ENCODE measurements at places on chromosomes 3 and 15. TPM values are rescaled to one million over a fixed set of nuclear protein-coding genes. Genes with fewer than 3 reads are reported as not detected.

DNA sequence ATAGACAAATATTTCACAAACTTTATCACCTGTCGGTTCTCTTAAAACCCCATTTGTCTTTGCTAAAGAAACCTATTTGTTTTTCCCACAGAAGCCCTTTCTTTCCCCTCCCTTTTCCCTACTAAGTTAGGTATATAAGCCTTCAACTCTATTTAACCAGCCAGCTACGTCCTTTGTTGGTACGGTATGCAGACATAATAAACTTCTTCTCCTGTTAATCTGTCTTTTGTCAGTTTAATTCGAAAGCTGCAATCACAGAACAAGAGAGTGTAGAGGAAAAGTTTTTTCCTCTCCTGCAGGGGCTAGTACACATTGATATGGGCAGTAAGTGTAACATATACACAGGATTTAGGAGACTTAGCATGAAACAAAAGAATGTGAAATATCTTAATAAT lies 21.9 kb upstream of the C15orf39 start:
- no peak for DNase-seq

DNA sequence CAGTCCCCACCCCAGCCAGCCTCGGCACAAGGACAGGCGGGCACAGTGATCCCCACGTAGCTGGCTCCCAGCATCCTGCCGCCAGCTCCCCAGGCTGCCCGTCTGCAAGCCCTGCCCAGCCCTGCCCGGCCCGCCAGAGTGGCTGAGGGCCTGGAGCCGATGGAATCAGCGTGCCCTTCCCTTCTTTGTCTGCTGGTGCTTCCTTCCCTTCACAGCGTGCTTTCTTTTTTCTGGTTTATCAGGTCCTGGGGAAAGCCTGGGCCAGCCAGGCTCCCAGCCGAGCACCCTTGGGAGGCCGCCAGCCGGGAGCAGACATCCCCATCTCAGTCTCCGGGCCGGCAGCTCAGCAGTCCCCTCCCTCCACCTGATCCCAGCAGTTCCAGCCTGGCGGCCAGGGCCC lies 54.7 kb upstream of the SMAD6 start:
- DNase-seq = no peak

DNA sequence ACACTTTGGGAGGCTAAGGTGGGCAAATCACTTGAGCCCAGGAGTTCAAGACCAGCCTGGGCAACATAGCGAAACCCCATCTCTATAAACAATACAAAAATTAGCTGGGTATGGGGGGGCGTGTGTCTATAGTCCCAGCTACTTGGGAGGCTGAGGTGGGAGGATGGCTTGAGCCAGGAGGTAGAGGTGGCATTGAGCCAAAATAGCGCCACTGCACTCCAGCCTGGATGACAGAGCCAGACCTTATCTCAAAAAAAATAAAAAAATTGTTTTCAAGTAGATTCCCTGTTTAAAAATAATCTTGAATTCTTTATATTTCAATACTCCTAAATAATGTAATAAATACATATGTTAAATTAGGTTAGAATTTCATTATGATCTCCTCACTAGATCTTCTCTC lies 9.8 kb downstream of the HMCES start:
- no peak for DNase-seq

DNA sequence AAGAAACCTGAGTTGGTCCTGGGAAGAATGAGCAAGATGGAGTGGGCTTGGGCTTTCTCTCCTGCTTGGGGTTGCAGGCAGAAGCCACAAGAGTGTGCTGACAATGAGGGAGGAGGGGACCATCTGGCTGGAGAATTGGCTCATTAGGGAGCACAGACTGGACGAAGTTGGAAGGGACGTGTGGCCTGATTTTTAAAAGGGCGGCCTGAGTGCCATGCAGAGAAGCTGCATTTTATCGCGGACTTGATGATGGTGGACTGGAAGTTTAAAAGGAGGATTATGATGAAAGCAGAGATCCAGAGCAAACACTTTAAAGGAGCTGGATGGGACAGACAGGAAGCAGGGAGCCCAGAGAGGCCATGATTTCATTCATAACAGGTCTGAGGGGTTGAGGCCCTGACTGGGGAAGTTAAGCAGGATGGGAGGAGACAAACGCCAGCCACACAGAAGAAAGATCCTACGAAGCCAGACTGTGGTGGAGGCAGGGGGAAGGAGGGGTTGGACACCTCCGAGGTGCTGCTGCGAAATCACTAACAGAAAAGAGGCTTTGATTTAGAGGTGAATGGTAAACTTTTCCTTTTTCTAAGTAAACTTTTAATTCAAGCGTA lies 23.6 kb downstream of the TLNRD1 start:
- DNase-seq = no peak

GRCh38 chr3:168342946-168343850 lies 247.5 kb upstream of the GOLIM4 start:
- DNase-seq = no peak

- DNase-seq = peak; percentile 3
Measured at GRCh38 chr3:57892423-57892822, 115.8 kb upstream of the FLNB start.

DNA sequence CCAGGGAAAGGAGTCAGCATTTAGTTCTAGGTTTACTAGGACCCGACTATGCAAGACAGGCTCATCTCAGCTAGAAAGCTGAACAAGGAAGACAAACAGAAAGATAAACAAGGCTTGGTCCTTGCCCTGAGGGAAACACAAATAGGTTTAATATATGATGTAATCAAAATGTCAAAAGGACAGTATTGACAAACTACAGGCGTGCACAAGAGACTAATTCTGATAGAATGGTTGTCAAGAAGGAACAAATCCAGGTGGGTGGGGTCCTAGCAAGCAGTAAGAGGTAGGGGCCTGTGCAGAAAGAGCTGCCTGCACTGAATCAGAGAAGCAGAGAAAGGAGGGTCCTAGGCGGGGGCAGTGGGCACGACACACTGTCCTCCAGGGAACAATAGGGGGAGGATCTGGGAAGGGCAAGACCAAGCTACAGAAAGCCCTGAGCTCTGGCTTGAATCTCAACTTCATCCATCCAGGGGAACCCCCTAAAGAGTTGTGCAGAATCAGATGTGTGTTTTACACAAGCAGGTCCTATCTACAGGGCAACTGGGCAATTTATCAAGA lies 23.4 kb downstream of the RFTN1 start:
- no peak for DNase-seq

GRCh38 chr3:149214702-149215101 lies 6.9 kb downstream of the CP start:
- DNase-seq = no peak

- DNase-seq = no peak
Measured at GRCh38 chr3:149276619-149277018, 55.0 kb upstream of the CP start.

GRCh38 chr15:38699633-38700230 lies 135.1 kb upstream of the RASGRP1 start:
- peak; percentile 57 for DNase-seq

TEX9 gene
- 4.8 TPM for total RNA-seq

CGNL1 gene
- total RNA-seq = 2.2 TPM

SKOR1 gene
- not detected for total RNA-seq

NOX5 gene
- total RNA-seq = 0.46 TPM

PLS1 gene
- 0.45 TPM for total RNA-seq

CCR2 gene
- total RNA-seq = not detected

FBXL2 gene
- 21.9 TPM for total RNA-seq

NPAP1 gene
- not detected for total RNA-seq

RHOV gene
- total RNA-seq = not detected

Data from LHCN-M2 (cell line).